ENCODE measurements at places on chromosomes 3 and 15. TPM values are rescaled to one million over a fixed set of nuclear protein-coding genes. Genes with fewer than 3 reads are reported as not detected.
A peak's percentile ranks its signal among the peaks of the same experiment; 100 is the strongest.

- H3K27ac ChIP-seq = no peak overlapping the region
- H3K4me3 ChIP-seq = no peak overlapping the region
- no peaks in the 10 kb centered on the region for H3K27me3 ChIP-seq
- H3K36me3 ChIP-seq = peaks cover 36% of the 10 kb centered on the region
Measured at GRCh38 chr3:10088256-10088655, 19.8 kb downstream of the FANCD2OS start.

DNA sequence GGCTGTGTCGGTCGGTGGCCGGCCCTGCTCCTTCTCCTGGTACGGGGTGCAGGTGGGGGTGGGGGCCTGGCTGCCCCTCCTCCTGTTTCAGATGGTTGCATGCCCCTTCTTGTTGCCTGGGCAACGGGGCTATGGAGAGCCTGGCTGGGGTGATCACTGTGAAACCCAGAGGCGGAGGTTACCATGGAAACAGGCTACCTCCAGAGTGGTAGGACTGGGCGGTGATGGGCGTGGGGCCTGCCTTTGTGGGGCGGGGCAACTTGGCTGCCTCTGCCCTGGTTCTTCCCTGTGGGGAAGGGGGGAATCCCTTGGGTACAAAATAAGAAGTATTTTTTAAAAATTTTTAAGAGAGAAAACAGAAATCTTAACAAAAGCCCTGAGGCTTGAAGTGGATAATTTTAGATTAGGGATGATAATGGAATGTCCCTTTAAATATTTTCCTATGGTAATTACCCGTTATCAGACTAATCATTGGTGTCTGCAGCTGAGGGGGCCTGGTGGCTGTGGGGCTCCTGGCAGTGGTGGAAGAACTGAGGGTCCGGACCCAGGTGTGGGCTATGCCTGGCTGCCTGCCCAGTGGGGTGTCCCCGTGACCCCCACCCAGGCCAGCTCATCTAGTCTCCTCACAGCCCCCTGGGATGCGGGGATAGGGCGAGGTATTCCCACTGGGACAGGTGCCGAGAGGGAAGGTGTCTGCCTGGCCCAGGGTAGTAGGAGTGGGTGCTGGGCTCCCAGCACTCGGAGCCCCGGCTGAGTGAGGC lies 32.5 kb downstream of the PLXNA1 start:
- H3K36me3 ChIP-seq = no peaks in the 10 kb centered on the region
- peak; percentile 95 for DNase-seq
- H3K4me3 ChIP-seq = peak overlapping the region; percentile 34
- H3K27me3 ChIP-seq = no peaks in the 10 kb centered on the region

- no peaks in the 10 kb centered on the region for H3K4me1 ChIP-seq
- H3K27me3 ChIP-seq = no peaks in the 10 kb centered on the region
- H3K27ac ChIP-seq = no peak overlapping the region
- no peaks in the 10 kb centered on the region for H3K36me3 ChIP-seq
- H3K4me3 ChIP-seq = no peak overlapping the region
- no peak for DNase-seq
Measured at GRCh38 chr15:58174709-58175108, 36.5 kb downstream of the AQP9 start.

GRCh38 chr3:10017636-10018292 lies 8.5 kb upstream of the FANCD2 start:
- H3K27ac ChIP-seq = no peak overlapping the region
- DNase-seq = no peak
- no peaks in the 10 kb centered on the region for H3K4me1 ChIP-seq
- no peak overlapping the region for H3K4me3 ChIP-seq
- no peaks in the 10 kb centered on the region for H3K27me3 ChIP-seq

GRCh38 chr15:85125056-85125661 lies 143.5 kb downstream of the PDE8A start:
- H3K27ac ChIP-seq = no peak overlapping the region
- no peaks in the 10 kb centered on the region for H3K4me1 ChIP-seq
- no peak overlapping the region for H3K4me3 ChIP-seq
- no peak for DNase-seq
- H3K27me3 ChIP-seq = no peaks in the 10 kb centered on the region

DNA sequence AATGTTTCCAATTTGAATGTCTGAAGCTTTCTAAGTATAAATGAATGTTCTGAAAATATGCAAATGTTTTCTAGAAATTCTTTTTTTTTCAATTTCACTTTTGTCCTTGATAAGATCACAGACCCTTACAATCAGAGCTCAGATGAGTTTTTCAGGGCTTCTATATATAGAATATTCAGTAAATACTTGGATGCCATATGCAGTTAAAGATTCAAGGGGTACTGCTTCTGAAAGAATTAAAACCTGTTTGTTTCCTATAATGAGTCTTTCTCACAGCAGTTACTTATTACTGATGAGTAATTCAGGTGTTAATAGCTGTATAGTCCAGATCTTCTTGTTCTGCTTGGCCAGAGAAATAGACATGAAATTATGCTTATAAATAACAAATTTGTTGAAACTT lies 812.6 kb downstream of the ZPLD1 start:
- H3K4me1 ChIP-seq = no peaks in the 10 kb centered on the region
- DNase-seq = no peak
- no peak overlapping the region for H3K4me3 ChIP-seq
- H3K27ac ChIP-seq = no peak overlapping the region

Gene LDHAL6B
- total RNA-seq = not detected

Gene IQCF5
- not detected for total RNA-seq

Gene PLSCR4
- total RNA-seq = not detected

Data from Karpas-422 (cell line).